NCI-H510A (cell line): ENCODE measurements at places on chromosomes 11 and 22.
A peak's percentile ranks its signal among the peaks of the same experiment; 100 is the strongest.

DNA sequence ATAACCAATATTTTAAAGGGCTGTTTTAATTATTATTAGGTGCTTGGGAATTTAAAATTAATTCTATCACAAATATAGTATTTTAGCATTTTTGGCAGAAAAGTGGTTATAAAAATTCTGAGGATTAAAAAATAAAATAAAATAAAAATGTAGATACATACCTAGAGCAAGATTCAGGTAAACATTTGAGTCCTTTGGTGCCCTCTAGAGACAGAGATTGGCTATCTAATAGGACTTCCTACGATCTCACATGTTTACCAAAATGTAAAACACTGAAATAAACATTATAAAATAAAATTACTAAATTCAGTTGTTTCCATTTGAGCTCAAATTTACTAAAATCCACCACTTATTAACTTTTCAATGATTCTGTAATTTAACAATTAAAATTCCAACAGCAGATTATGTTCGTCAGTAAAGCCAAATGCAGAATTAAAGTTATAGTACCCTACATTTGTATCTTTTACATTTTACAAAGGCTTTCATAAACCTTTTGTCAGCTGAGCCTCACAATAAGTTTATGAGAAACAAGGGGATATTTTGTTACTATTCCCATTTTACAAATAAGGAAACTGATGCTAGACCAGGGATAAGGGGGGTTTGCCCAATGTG is 27.7 kb downstream of the SLC36A4 start:
- no peak for DNase-seq

- no peak for DNase-seq
Observed at GRCh38 chr11:7170431-7170830, 81.3 kb upstream of the SYT9 start.

DNA sequence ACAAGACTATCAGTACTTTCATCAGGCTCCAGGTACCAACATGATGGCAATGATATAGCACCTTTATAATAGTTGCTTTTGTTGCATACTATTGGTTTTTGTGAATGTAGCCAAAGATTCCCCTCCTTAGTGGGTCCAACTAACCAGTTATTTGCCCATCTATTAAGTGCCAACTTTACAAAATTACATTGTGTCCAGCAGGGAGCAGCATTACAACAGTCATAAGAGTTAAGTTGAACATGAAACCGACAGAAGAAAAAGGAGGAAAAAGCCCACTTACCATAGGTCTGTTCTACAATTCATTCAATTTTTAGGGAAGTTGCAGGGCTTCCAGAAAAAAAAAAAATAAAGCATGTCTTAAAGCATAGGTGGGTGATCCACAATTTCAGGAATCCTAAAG is 21.6 kb downstream of the IMMP1L start:
- DNase-seq, result no peak

DNA sequence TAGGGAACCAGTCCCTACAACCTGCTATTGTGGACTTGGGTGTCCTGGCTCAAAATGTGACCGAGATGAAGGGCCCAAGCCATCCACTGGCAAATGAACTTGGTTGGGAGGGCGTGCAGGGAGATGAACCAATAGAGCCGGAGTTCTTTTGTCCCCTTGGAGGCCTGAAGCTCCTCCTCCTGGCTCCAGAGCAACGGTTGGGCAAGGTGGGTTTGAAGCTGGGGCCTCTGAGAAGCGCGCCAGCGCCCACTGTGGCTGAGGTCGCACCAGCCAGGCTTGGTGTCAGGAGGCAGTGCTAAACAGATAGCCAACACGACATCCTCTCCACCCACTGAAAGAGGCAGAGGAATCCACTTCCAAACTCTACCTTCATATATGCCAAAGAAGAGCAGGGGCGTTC is 36.0 kb upstream of the PACSIN2 start:
- no peak for DNase-seq

DNA sequence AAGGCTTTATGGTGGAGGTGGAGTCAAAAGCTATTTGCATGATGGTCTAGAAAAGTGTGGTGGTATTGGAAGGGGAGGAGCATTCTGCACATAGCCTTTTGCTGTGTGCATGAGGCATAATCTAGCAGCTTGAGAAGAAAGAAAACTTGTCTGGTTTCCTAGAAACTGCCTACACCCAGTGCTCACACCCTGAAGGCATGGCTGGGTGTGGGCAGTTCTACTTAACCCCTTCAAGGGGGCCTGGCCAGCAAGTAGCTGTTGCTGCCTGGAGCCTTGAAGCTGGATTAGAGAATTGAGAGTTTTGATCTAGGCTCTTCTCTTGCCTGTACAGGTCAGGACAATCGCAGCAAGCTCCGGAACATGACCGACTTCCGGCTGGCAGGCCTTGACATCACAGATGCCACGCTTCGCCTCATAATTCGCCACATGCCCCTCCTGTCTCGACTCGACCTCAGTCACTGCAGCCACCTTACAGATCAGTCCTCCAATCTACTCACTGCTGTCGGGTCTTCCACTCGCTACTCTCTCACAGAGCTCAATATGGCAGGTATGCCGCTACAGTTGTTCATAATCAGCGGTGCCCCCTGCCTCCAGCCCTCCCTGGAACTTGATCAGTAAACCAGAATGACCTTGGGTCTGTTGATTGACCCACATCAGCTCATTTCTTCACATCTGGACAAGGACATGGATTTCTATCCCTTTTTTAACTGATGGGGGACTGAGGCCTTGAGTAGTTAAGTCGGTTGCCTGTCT is 12.2 kb upstream of the GRK2 start:
- no peak for DNase-seq

DNA sequence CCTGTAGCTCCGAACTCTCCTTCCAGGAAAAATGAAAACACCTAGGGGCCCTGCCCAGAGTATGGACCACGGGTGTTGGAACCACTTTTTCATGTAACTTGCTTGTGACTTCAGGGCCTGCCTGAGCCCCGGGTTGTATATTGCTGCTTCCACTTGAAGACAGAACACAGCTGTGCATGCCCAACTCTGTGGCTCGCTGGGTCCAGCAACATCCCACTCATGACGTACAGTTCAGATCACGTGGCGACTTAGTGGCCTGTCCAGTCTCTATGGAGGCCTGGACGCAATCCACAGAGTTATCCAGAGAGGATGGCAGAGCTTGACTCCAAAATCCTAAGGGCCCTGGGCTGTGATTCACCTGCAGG is 6.8 kb downstream of the C11orf21 start:
- DNase-seq, result no peak

DNA sequence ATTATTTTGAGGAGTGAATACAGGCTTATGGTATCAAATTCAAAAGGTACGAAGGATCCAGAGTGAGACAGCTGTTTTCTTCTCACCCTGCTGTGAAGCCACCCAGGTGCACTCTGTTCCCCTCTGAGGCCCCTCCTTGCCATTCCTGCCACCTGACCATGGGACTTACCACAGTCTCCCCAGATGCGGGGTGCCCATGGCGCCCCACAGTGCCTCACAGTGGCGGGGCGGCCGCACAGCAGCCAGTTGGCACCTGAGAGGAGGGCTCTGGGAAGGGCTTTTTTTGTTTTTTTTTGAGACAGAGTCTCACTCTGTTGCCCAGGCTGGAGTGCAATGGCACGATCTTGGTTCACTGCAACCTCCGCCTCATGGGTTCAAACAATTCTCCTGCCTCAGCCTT is 151.7 kb downstream of the CEP164 start:
- DNase-seq, result no peak

GRCh38 chr11:7927635-7928034 is 3.4 kb downstream of the OR10A6 start:
- no peak for DNase-seq

GRCh38 chr11:62553080-62553838 is 6.7 kb upstream of the AHNAK start:
- DNase-seq, result no peak

GRCh38 chr11:99068832-99069231 is 48.1 kb downstream of the CNTN5 start:
- DNase-seq, result no peak

DNA sequence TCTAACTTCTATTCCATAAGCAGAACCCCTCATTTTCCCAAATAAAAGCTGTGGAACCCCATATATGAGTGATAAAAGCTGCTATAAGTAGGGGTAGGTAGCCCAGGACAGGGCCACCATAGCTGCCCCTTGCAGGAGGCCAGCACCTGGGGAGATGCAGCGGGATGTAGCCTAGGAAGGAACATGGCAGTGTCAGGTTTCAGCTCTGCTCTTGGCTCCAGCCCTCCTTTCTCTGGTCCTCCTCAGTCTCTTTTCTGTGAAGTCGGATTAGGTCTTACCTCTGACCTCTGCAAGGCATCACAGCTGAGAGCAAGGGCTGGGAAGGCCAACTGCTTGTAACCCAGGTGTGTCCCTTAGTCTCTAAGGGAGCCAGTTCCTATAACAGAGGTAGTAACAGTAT is 135.6 kb downstream of the NAV2 start:
- no peak for DNase-seq

- DNase-seq, result peak; percentile 82
Observed at GRCh38 chr11:128290106-128290840, 297.1 kb downstream of the ETS1 start.

GRCh38 chr11:45100339-45100738 is 46.1 kb upstream of the PRDM11 start:
- DNase-seq, result no peak

DNA sequence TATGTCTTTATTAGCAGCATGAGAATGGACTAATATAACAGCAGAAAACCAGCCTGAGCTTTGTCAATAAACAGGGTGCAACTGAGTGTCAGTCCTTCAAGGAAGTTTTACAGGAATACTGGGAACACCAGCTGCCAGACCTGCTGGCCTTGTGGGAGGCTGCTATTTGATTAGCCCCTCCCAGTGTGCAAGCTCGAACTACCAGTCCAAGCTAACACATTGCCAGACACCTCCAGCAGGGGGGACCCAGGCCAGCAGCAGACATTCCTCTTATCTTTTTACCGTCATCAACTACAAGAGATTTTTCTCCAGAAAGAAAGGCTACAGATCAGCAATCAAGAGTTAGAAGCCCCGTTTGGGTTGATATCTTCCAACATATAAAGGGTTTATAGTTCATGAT is 942.8 kb upstream of the TENM4 start:
- DNase-seq, result no peak

GRCh38 chr11:10026514-10026913 is 267.5 kb downstream of the SBF2 start:
- DNase-seq, result no peak

DNA sequence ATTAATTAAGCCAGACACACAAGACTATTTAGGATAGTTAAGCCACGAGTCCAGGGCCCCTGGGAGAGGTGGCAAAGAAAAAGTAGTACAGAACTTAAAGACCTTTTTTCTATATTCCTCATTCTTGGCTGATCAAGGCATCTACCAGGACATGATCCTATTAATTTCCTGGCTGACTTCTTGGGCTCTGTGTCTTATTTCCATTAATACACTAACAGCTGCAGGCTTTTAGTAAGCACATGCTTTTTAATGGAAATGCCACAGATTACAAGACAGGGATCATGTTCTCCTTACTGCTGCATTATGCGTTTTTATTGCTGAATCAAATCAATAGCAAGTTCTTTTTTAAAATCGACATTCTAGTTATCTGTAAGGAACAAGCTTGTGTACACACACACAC is 35.2 kb downstream of the BTG4 start:
- DNase-seq, result no peak

- no peak for DNase-seq
Observed at GRCh38 chr22:17514084-17514483, 49.2 kb upstream of the SLC25A18 start.

GRCh38 chr22:30940685-30941362 is 27.8 kb downstream of the MORC2 start:
- DNase-seq, result no peak

- no peak for DNase-seq
Observed at GRCh38 chr11:65353376-65353775, 1.2 kb upstream of the TIGD3 start.

- no peak for DNase-seq
Observed at GRCh38 chr11:130445788-130446187, 2.7 kb upstream of the ADAMTS15 start.

DNA sequence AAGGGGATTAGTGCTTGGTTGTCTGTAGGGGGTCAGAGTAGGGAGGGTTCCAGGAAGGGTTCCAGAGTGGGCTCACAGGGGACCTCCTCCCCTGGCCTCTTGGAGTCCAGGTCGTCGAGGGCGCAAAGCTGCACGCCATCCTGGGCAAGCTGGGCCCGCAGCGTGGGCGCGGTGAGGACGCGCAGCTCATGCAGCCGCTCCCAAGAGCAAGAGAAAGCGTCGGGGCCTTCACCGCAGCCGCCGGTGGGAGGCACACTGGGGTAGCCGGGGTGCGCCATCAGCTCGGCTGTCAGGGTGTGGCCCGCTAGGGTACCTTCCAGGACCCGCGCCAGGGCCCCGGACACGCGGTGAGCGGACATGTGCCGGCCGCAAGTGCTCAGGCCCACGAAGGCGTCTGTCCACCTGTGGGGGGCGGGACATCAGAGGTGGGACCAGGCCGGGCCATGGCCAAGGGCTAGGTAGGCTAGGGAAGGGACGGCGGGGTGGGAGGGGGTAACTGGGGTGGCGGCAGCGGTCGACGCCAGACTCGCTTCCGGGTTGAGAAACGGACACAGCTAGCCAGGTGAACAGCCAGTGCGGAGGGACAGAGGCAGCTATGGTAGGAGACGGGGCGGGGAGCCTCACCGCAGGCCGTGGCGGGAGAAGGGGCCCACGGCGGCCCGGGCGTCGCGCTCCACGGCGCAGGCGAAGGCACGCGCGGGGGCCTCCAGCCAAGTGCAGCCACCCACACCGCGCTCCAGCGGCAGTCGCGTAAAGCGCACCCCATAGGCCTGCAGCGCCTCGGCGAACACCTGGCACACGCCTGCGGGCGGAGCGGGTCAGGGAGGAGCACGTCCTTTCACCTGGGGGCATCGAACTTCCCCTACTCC is 1.2 kb downstream of the YDJC start:
- DNase-seq, result no peak

DNA sequence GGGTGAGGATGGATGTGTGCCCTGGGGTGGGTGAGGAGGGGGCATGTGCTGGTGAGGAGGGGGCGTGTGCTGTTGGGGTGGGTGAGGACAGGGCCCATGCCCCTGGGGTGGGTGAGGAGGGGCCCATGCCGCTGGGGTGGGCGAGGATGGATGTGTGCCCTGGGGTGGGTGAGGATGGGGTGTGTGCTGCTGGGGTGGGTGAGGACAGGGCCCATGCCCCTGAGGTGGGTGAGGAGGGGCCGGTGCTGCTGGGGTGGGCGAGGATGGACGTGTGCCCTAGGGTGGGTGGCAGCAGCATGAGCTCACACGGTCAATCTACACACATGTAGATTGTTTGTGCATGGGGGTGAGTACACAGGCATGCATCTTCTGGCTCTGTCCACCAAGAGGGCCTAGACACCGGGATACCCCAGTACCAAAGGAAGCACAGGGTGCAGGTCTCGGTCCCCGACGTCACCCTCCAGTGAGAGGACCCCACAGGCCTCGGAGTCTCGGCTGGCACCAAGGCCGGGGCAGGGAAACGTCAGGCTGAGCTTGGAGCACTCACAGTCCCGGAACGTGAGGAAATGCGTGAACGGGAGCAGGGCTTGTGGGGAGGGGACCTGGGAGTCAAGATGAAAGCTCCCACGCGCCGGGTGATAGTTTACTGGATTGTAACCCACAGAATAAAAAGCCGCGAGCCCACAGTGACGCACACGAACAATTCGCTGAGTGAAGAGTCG is 37.4 kb upstream of the TOLLIP start:
- DNase-seq, result no peak

- DNase-seq, result no peak
Observed at GRCh38 chr11:111974446-111974845, 37.3 kb downstream of the DIXDC1 start.
